Stimulated activated CD8-positive, alpha-beta memory T cell treated with anti-CD3 and anti-CD28 coated beads, Interleukin-7, amount 100 ng/mL, for 1 hour (primary cell): ENCODE measurements at places on chromosomes 1 and 21.

DNA sequence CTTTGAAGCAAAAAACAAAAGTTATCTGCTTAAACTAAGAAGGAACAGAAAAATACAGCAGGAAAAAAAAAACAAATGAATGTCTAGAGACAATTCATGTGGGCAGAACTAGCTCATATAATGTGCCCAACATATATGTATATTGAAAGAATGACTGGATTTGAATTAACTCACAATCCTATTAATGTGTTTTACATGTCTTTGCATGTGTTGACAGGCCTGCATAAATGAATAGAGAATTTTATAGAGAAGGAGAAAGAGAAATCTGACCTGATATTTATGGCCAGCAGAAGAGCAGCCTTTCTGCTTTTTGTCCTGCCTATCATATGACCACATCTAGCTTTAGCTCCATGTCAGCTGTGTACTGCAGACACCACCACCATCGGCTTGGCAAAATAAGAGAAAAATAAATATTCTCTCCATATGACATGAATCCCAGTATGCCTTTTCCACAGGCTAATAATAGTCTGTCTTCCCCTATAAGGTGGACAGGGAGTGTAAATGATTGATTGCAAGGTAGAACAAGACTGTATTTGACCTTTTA, 171.5 kb upstream of the PALMD start:
- DNase-seq: no peak

DNA sequence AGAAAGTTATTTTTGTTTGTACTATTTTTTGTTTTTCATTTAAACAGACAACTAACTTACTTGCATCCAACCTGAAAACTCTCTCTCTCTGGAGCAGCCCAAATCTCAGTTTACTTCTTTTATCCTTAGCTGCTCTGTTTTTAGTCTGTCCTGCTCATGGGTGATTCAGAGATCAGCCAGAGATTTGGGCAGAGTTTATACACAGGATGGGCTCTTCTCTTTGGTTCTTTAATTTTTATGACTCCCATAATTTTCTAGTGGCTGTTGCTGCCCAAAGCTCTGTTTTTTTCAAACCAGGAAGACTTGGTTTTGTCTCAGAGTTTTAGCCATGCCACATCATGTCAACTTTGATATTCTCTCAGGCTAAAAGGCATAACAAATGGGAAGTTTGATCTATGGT, 86.8 kb upstream of the CD55 start:
- DNase-seq: no peak

- DNase-seq: no peak
These were observed 1.8 kb downstream of the USP24 start for GRCh38 chr1:55213151-55213884.

DNA sequence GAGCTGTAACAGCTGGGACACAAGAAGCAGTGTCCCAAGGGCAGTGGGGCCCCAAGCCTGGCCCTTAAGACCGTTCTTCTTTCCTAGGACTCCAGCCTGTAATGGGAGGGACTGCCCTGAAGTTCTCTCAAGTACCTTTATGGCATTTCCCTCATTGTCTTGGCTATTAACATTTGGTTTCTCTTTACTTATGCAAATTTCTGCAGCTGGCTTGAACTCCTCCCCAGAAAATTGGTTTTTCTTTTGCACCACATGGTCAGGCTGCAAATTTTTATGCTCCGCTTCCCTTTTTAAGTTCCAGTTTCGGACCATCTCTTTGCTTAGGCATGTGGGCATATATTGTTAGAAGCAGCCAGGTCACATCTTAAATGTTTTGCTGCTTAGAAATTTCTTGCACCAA, 3.1 kb upstream of the MROH9 start:
- no peak for DNase-seq
